Stimulated activated CD8-positive, alpha-beta memory T cell treated with anti-CD3 and anti-CD28 coated beads, Interleukin-7, amount 100 ng/mL, for 24 hours (primary cell): ENCODE measurements at places on chromosomes 6 and 20.

DNA sequence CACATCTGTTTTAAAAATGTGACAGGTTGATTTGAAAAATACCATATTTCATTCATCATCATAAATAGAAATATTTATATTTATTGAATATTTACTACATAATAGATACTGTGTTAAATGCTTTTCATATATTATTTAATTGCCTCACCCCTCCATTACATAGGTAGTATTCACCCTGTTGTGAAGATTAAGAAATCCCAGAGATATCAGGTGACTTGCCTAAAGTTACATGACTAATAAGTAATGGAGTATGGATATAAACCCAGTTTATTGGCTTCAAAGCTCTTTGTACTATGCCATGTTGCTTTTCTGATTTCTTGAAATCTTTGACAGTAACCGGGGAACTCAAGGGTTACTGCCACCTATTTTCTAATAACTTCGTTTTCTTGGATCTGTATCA is 10.1 kb upstream of the TSPYL1 start:
- DNase-seq = no peak

- DNase-seq = no peak
Measured at GRCh38 chr20:10113746-10114145, 79.0 kb downstream of the ANKEF1 start.

GRCh38 chr20:47631078-47631477 is 129.4 kb downstream of the NCOA3 start:
- DNase-seq = no peak

GRCh38 chr6:99589290-99589672 is 17.4 kb upstream of the PRDM13 start:
- DNase-seq = no peak
